ENCODE measurements at places on chromosomes 4 and X.

GRCh38 chrX:150293311-150294013, 69.7 kb upstream of the MAMLD1 start:
- no peak for DNase-seq

DNA sequence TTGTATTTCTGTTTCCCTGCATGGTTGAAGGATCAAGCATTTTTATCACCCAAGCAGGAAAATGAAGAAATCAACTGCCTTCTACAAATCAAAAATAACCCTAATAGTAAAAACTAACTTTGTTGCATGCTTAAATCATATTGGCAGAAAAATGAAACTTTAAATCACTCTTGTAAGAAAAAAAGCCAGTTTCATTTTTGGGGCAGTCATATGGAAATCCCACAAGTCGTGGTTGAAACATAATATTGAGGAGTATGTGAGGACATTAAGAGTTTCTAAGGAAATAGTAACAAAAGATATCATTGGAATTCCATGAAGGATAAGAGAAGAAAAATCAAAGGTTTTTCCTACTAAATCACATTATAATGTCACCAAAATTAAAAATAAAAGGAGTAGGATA, 8.4 kb downstream of the TEC start:
- no peak for DNase-seq

DNA sequence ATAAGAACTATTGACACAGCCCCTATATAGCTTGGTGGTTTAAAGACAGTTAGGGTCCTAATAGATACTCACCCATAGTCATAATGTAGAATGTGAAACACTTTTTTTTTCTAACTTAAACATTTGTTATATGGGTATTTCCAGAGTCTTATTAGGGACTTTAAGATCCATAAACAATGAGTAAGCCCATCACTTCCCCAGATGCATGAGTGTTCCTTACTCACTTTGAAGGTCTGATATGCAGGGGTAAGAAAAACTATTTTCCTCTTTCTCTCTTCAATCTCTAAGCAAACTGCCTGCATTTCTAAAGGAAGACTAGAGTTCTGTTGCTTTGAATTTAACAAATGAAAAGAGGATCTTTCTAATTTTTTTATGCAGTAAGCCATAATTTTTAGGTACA, 443.6 kb upstream of the PITX2 start:
- DNase-seq, result no peak

GRCh38 chr4:7160439-7160838, 31.9 kb upstream of the SORCS2 start:
- no peak for DNase-seq

DNA sequence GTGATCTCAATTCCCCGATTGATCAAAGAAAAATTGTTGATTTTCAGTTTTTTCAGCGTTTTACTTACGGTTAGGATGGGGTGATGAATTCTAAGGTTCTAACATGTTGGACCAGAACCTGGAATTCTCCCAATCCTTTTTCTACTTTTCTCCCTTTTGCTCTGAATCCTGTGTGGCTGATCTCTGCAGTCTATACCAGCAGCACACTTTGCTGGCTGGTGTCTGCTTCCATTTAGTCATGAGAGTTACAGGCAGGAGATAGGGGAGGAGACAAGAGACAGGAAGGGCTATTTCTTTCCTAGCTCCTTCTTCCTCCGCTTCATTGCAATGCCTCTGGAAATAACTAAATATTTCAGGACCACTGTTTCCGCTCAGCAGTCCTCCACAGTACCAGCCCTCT, 623.9 kb downstream of the CENPC start:
- DNase-seq, result no peak

GRCh38 chr4:34138385-34138784, 2105.9 kb downstream of the ARAP2 start:
- no peak for DNase-seq

DNA sequence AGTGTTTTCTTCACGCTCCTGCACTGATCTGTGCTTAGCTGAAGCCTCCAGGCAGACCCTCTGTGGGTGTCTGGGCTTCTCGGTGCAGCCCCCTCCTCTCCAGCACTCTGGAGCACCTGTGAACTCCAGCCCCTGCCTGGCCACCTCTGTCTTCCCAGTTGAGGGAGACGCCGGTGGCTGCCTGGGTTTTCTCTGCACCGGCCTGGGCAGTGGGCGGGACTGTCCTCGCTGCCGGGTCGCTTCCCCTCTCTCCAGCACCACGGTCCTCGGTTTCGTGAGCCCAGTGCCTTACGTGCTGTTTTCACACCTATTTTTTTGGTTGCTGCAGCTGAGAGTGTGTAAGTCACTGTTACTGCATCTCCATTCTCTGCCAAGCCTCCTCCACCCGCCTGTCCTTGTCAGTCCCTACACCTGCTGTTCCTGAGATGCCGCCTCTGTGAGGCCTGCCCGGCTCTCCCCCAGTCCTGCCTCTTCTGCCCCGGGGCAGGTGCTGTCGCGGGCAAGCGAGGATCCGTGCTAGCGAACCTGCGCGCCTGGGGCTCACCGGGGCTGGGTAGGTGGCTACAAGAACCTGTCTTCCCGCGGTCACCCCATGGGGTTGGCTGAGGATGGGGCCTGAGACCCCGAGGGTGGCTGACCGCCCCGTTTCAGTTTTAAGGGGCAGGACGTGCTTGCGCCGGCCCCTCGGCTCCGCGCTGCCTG, 2.4 kb upstream of the FGFRL1 start:
- DNase-seq, result no peak

DNA sequence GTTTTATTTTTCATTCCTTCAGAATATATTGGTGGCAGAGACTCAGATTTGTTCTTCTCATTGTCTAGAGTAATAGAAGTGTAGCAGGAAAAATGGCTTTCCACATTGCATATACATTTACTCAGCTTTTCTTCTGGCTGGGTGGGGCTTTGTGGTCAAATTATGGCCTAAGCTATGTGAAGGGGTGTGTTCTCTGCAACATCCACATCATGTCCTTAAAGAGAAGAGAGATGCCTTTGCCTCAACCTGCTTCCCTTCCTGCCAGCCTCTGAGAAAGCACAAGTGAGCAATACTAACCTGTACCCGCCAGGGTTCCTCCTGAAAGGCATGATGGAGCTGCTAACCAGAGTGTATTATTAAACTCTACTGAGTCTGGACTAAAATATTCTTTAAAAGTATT, 695.6 kb upstream of the FAM241A start:
- no peak for DNase-seq

- DNase-seq, result no peak
These were observed 248.9 kb downstream of the SCFD2 start for GRCh38 chr4:53116954-53117353.

GRCh38 chr4:10421344-10422055, 35.7 kb downstream of the ZNF518B start:
- no peak for DNase-seq

GRCh38 chr4:125789023-125789422, 474.3 kb downstream of the FAT4 start:
- DNase-seq, result no peak

DNA sequence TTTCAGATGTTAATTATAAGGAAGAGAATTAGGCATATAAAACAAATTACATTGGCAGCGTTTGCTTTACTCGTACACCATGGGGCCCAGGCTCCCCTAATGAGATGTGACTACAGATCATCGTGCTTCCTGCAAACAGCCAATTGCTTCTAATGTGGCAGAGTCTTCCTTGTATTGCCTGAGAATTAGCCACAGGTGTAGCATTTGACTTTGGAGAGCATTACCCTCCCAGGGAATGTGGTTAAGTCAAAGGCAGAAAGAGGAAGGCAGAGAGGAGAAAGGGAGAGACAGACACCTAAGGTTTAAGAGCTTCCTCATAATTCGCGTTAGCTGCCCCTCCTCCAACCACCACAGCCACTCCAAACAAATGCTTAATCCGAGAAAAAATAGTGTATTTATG, 97.0 kb downstream of the MID1IP1 start:
- DNase-seq, result no peak

DNA sequence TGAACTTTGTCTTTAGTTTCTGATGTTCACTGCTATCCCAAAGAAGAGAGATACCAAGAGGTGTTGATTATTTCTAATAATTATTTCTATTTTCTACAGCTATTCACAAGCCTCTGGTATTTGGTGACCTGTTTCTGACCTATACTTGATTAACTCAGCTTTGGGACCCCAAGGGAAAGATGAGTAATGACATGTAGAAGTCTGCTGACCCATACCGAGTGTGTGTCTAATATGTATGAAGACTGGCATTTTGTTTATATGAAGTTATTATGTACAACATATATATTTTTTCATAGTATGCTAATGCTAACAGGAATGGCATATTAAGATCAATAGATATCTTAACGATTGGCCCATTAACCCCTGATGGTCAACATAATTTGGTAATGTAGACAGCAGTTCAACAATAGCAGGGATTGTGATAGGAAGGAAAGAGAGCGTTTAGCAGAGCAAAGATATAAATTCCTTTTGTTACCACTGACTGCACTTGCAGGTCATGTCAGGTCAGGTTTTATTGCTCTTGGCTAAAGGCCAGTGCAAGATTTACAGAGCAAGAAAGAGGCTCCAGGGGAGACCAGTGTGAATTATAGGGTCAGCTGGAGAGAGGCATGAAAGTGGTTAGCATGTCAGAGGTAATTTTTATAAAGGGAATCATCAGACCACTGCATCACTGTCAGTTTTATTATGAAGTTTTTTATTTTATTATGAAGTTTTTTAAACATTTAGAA, 94.7 kb upstream of the DIPK2B start:
- DNase-seq, result peak; percentile 1

DNA sequence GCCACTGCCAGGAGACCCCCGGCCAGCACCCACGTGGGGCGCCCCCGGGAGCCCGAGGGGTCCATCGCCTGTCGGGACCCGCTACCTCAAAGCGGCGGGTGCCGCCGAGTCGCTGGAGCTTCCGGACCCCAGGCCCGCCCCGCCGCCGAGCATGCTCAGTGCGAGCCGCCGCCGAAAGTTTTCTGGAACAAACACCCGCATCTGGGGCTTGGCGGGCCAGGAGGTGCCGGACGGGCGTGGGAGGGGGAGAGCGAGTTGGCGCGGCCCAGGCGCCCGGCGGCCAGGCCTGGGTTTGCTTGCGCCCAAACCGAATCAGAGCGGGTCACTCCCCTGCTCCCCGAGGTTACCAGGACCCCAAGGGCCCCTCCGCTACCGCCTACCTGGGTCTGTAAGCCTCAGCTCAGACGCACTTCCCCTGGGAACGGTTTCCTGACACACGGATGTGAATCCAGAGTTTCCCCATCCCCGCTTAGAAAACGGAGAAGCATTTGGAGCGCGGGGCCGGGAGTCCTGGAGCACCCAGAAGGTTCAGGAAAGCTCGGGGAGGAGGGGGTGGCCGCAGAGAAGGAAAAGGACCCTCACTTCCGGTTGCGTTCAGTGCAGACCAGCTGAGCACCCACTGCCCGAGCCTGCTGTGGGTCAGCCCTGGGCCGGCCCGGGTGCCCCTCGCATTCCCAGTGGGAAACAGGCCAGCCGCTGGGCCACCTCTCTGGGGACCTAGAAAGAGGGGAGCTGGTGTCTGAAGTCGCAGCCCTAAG, at the start of gene EVC2:
EVC2 (minus strand) TSS at position 111 of the 758 bp plus-strand sequence; CDS start at position 65, 46 bp downstream.
- no peak for DNase-seq

DNA sequence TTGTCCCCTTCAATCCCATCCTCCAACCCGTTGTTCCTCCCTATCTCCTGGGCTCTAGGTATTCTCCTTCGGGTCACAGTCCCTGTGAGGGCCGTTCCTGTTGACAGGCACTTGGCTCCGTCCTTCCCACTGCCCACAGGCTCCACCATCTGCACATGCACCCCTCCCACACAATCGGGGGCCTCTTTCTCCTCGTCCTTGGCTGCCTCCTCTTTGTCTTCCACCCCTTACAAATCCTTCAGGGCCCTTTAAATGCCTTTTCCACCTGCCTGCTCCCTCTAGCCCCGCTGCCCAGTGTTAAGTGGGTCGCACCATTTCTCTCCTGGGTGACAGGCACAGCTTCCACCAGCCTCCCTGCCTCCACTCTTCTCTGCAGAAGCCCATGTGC, 2.7 kb upstream of the AVPR2 start:
- DNase-seq, result no peak

GRCh38 chr4:7620814-7621176, 186.1 kb upstream of the PSAPL1 start:
- no peak for DNase-seq

- DNase-seq, result no peak
These were observed 56.2 kb downstream of the SMIM20 start for GRCh38 chr4:25970226-25970675.

GRCh38 chr4:84220990-84221389, 278.1 kb downstream of the NKX6-1 start:
- no peak for DNase-seq

- DNase-seq, result no peak
These were observed 1678.2 kb downstream of the ARAP2 start for GRCh38 chr4:34566091-34566490.

- DNase-seq, result no peak
These were observed 14.8 kb downstream of the PRSS12 start for GRCh38 chr4:118337954-118338353.

DNA sequence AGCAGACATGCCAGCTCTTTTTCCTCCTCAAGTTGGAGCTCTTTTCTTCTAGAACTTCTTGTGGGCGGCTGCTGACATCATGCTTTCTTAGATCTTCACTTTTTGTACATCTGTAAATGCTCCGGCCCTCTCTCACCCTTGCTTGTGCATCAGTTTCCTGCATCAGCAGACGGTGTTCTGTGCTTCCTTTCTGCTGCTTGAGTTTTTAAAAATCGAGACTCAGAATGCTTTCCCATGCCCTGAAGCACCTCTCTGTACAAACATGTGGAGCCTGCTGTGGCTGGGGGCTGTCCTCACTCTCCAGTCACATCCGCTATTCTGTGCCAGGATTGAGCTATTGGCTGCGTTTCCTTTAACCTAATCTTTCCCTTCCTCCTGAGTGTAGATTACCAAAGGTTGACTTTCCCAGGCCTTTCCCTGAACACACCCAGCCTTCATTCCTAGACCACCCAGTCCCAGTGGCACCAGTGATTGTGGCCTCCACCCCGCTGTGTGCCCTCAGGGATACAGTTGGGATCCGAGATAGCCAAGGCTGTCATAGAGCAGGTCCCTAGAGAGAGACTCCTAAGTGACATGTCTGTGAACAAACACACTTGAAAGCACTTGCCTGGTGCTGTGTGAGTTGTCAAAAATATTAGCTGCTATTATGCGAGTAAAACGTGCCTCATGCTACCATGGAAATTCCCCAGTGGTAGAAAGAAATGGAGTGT, 41.9 kb downstream of the TNIP2 start:
- no peak for DNase-seq

DNA sequence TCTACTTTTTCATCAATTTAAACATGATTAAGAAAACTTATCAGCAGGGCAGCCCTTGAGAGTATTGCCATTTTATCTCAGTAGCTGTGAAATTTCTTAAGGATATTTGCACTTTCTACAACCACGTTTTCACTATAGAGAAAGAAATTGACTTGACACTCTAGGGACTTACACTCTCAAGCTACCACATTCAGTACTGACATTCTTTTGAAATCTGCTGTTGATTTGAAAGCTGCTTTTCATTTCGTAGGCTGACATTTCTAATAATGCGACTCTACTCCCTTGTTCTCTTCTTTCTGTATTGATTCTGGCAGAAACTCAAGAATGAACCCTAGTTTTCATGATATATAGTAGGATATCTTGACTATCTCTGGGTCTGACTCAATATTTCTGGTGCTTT, 13.7 kb upstream of the GRXCR1 start:
- no peak for DNase-seq

Data from NCI-H510A (cell line).